GM12864 (cell line): ENCODE measurements at places on chromosomes 3 and 15.

GRCh38 chr3:106589311-106589942 is 720.6 kb upstream of the CBLB start:
- DNase-seq = no peak

- peak; percentile 19 for DNase-seq
Measured at GRCh38 chr3:187150599-187150998, 11.3 kb upstream of the RPL39L start.

DNA sequence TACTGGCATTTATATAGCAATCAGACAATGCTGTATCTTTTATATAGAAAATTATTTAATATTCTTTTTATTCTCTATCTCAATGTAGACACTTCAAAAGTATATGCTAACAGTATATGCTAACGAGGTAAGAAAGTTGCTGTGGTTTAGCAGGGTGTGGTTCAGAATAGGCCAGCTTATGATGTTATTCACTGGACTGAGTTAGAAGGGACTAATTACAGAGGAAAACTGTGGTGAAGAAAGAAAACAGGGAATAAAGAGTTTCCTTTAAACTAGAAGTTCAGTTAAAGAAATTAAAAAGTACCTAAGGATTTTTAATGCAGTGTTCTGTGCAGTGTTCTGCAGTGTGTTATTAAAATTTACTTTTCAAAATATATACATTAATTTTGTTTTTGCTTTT is 59.4 kb downstream of the MYO9A start:
- no peak for DNase-seq

- no peak for DNase-seq
Measured at GRCh38 chr3:36250191-36250590, 130.1 kb upstream of the STAC start.

DNA sequence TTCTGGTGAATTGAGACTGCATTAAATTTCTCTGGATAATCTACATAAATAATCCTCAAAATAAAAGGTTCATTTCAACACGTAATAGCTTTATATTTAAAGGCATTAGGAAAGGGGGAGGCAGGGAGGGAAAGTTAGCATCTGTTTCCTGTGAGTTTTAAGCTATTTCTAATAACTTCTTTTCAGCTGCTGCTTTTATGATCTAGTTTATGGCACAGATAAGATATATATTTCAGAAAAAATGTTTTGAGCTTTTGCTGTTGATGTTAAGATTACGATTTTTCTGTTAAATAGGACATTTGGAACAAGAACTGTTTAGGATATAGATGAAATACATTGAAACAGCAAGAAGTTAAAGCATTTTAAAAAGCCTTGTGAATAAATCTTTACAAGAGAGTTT is 30.0 kb downstream of the UBE2E1 start:
- no peak for DNase-seq

- DNase-seq = no peak
Measured at GRCh38 chr3:151635905-151636304, 97.8 kb upstream of the AADACL2 start.

DNA sequence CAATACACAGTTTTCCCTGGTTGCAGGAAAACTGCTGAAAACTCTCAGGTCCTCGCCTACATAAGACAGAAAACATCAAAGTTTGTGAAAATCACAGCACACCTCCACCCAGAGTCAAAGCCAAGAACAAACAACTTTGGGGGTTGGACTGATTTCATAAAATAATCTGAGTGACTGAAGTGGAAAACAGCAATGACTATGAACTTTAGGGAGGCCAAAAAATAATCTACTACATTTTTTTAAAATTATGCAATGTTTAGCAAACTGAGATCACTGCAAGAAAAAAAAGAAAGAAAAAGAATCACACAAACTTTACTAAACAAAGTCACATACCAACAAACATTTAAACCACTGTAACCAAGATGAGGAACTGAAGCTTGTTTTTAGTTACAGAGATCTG is 15.9 kb upstream of the FOXP1 start:
- DNase-seq = no peak

- DNase-seq = no peak
Measured at GRCh38 chr3:30282154-30282696, 324.2 kb upstream of the TGFBR2 start.

DNA sequence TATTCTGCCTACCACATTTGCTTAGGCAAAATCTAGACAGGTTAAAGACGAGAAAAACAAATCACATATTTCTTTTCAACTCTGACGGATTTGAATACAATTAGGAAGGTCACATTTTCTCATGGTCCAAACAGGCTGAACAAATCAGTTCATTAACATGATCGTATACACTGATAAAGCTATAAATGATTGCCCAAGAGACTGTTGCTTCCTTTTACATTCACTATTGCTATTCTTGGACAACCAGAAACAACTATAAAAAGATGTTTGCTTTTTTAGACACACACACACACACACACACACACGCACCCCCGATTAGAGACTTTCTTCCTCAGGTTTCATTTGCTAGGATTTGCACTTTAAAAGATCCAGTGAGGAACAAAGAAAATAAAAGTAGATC is 122.3 kb upstream of the BHLHE40 start:
- DNase-seq = no peak

DNA sequence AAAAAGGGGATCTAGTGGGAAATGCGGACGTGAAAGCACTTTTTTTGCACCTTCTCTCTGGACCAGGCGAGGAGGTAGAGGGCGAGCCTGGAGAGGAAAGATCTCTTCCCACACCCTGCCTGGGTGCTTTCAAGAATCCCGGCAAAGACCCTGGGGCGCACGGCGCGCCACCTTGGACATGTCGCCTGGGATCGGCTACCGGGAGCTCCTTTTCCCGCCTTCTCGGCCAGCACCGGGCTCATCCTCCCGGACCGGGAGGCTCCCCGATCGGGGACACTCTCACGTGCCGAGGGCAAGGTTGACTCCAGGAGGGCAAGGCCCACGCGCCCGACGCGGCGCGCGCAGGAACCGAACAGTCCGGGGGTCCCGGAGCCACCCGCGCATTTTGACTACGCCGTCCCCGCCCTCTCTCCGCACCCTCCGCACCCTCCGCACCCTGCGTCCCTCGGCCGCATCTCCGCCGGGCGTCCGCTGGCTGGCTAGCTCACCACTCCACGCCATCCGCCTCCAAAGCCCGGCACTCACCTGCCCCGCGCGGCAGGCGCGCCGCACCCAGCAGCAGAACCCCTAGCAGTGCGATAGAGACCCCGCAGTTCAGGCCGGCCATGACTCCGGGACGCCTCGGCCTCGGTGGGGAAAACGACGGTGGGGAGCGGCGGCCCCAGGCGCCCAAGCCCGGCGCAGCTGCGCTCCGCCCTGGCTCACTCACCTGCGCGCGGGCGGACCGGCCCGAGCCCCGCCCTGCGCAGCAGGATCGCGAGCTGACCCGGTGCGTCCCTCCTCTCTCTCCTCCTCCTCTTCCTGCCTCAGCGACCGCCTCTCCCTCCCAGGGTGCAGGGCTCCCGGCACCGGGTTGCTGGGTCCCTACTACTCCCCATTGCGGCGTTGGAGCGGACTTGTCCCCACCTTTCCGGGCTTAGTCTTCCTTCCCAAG is at the start of gene CDCP1:
CDCP1 (minus strand) TSS at position 698 of the 934 bp plus-strand sequence; CDS start at position 607, 91 bp downstream.
- DNase-seq = no peak

- no peak for DNase-seq
Measured at GRCh38 chr3:45544024-45544716, 50.4 kb upstream of the LIMD1 start.

DNA sequence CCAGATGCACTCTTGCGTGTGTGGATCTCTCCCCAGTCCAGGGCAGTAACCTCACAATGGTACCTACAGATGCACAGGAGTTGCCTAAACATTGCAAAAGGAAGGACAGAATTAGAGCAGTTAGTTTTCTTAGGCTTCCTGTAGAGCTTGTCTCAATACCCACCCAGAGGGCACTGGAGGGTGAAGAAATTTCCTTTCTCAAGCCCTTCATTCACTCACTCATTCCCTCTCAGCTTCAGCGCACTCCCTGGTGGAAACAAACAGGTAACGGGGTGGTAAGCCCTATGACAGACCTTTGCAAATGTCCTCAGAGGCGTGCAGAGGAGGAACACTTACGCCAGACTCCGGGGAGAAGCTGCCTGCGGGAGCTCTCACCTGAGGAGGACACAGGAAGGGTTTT is 267.4 kb upstream of the HES1 start:
- DNase-seq = no peak

- DNase-seq = no peak
Measured at GRCh38 chr3:50302095-50303012, 1.0 kb downstream of the HYAL1 start.

DNA sequence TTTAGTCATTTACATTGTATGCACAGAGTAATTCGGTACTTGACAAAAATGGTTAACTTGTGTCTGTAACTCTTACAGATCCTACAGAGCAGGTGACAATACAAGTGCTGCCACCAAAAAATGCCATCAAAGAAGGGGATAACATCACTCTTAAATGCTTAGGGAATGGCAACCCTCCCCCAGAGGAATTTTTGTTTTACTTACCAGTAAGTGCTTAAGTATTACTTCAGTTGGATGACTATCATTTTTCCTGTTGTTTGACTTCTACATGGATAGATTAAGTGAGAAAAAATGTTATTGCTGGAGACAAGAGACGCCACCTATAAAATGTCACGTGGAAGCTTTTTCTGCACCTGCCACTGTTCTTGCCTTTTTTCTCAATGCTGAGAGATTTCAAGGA is 173.2 kb downstream of the ALCAM start:
- DNase-seq = no peak

GRCh38 chr3:187314176-187314575 is 22.6 kb upstream of the MASP1 start:
- no peak for DNase-seq

GRCh38 chr3:17473761-17474160 is 268.7 kb downstream of the TBC1D5 start:
- DNase-seq = no peak

DNA sequence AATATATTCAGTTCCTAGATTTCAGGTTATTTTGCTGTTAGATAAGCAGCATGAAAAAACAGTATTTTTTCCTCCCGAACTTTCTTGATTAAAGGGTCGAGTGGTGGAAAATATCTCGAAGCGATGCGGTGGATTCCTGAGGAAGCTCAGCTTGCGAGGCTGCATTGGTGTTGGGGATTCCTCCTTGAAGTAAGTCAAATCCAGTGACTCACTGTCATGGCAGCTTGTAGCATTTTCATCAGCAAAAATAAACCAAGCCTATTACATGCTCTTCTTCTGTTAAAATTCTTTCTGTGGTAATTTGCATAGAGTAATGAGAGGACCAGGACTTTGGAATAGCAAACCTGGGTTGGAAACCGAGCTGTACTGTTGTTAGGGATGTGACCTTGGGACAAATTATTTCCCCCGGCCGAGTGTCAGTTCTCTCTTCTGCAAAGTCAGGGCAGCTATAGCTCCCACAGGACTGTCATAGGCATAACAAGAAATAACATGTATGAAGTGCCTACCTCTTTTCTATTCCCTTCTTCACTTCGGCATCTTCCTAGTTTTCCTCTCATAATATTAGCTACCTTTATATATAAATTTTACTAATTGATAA is 75.6 kb downstream of the UBP1 start:
- no peak for DNase-seq

GRCh38 chr15:35753486-35753885 is 207.5 kb upstream of the DPH6 start:
- DNase-seq = no peak

GRCh38 chr3:114216186-114216970 is 21.0 kb downstream of the ZNF80 start:
- no peak for DNase-seq

GRCh38 chr3:58668247-58668646 is 1.7 kb upstream of the FAM3D start:
- no peak for DNase-seq

DNA sequence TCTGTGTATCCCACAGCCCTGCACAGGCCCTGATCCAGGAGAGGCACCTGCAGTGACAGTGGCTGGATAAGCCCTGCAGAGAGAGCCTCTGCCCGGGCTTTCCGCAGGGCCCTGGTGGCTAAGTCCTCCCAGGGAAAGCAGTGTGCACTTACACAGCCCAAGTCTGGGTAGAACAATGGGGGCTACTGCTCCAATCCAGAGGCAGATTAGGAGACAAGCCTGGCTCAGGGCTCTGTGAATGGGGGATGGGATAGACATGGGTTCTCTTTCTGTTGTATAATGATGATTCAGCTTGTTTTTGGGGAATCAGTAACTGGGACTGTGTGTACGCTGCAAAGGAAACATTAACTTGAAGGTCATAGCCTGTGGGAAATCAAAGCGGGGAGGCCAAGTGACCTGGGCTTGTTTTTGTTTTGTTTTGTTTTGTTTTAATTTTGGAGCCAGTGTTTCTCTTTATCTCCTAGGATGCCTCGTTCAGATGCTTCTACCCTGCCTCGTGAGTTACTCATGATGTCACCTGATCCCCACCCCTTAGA is 4.1 kb upstream of the ALDH1L1 start:
- DNase-seq = no peak

GRCh38 chr3:116164039-116164438 is 281.2 kb downstream of the LSAMP start:
- no peak for DNase-seq

DNA sequence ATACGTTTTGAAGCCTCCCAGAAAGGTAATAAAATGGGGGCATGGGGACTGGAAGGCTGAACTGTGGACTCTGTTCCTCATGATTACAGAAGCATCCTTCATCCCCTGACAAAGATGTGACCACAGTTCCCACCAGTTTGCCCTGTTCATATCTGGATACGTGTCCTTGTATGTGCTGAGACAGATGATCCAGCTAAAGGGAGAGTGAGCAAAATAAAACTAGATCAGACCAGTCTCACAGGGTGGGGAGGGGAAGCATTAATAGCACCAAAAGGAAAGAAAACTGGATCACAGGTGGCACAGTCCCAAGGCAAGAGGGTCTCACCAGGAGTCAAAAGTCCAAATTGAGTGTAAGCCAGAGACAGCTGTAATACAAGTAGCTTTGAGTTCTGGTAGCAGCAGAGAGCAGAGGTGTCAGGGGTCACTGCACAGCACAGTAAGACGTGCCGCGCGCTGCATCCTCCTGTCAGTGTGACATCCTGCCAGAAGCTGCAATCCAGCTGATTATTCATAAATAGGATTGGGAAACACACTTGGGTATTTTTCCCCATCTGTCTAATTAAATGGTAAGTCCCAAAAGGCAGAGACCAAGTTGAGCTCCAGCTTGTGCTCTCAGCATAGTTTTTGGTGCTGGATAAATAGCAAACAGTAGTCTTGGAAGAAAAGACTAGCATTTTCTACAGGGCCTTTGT is 560.0 kb upstream of the CFAP20DC start:
- DNase-seq = no peak

- no peak for DNase-seq
Measured at GRCh38 chr3:123732447-123732846, 147.6 kb upstream of the HACD2 start.

GRCh38 chr3:188927971-188928370 is 243.8 kb upstream of the TPRG1 start:
- no peak for DNase-seq

GRCh38 chr3:52431459-52432223 is 13.3 kb downstream of the SEMA3G start:
- no peak for DNase-seq

- DNase-seq = no peak
Measured at GRCh38 chr3:174270841-174271240, 588.3 kb upstream of the NAALADL2 start.
